Renal cortex interstitium (tissue), 15 donors: ENCODE measurements at places on chromosomes 16 and 17. TPM values are rescaled to one million over a fixed set of nuclear protein-coding genes. Genes with fewer than 3 reads are reported as not detected.

DNA sequence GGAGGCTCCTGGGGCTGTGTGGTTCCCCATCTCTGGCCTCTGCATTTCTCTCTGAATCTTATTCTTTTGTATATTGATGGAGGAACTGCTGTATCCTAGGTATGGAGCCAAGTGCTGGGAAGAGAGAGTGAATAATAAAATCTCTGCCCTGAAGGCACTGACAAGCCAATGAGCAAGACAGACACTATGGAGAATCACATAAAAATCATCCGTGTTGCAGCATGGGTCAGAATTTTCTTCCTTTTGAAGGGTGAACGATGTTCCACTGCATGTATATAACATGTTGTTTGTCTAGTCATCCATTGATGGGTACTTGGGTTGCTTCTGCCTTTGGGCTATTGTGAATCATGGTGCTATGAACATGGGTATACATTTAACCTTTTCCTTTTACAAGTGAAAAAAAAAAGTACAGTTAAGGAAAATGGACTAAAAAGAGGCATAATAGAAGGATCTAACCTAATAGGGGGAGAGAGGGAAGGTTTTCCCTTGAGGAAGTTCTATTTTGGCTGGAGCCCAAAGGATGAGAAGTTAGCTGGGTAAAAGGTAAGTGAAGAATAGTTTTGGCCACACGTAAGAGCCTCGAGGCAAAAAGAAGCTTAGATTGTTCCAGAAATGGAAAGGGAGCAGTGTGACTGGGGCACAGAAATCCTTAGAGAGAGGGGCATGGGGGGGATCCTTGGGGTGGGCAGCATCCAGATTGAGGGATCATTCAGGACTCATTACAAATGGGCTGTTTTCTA is 32.3 kb upstream of the GNA13 start:
- DNase-seq = no peak

GRCh38 chr17:38427160-38427949 is 909 bp upstream of the ARHGAP23 start:
- no peak for DNase-seq

DNA sequence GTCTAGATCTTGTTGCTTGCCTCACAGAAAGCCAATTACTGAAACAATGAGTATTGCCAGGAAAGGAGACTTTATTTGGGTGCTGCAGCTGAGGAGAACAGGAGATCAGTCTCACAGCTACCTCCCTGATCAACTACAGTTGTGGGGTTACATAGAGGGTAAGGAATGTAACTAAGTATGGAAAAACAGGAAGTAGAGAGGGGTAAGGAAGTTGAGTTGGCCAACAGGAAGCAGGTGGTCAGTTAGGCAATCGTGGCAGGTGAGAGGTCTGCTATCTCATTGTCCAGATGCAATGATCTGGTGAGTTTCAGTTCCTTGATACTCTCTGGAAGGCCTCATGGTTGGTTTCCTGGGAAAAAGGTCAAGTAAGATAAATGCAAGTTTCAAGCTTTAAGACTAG is 333.1 kb upstream of the GOT2 start:
- DNase-seq = no peak

PIPOX gene
- 10.4 TPM for polyA plus RNA-seq

NIP7 gene
- 39.7 TPM for polyA plus RNA-seq
